ENCODE measurements at places on chromosomes 12 and 14. TPM values are rescaled to one million over a fixed set of nuclear protein-coding genes. Genes with fewer than 3 reads are reported as not detected.

CLEC7A gene
- not detected for total RNA-seq

ADAMTS20 gene
- total RNA-seq: 7.0 TPM

GARIN6 gene
- total RNA-seq: not detected

GRCh38 chr12:43396671-43397070 lies 155.3 kb downstream of the ADAMTS20 start:
- DNase-seq: no peak

GRCh38 chr14:84228702-84229101 lies 1301.2 kb upstream of the FLRT2 start:
- DNase-seq: no peak

GRCh38 chr12:75819512-75819911 lies 212.1 kb downstream of the PHLDA1 start:
- no peak for DNase-seq

DNA sequence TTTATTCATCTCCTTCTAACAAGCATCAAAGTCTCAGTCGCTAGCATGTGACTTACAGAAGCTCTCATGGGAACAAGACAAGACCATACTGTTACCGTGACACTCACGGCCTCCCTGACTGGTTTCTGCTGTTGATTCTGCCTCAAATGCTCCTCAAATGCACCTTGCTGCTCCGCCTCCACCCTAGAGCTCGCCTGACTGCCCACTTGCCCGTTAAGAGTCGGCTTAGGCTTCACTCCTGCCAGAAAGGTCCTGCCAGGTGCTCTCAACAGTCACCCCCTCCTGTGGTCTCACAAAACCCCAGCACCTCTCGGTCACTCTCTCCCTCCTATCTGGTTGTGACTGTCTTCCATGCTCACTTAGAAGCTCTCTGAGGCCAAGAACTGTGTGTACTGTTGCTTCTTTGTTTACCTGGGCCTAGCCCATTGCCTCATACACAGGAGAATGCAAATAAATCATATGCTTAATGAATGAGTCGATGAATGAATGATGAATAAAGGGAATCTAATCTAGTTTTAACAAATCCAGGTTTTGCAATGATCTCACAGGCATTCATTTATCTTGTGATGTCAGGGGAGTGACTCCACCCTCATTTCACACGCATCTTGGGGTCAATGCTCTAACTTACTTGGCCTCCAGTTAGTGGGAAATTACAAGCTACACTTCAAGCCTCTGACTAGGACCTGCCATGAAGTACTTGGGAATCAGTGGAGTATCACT lies 41.3 kb downstream of the SSH1 start:
- DNase-seq: no peak

DNA sequence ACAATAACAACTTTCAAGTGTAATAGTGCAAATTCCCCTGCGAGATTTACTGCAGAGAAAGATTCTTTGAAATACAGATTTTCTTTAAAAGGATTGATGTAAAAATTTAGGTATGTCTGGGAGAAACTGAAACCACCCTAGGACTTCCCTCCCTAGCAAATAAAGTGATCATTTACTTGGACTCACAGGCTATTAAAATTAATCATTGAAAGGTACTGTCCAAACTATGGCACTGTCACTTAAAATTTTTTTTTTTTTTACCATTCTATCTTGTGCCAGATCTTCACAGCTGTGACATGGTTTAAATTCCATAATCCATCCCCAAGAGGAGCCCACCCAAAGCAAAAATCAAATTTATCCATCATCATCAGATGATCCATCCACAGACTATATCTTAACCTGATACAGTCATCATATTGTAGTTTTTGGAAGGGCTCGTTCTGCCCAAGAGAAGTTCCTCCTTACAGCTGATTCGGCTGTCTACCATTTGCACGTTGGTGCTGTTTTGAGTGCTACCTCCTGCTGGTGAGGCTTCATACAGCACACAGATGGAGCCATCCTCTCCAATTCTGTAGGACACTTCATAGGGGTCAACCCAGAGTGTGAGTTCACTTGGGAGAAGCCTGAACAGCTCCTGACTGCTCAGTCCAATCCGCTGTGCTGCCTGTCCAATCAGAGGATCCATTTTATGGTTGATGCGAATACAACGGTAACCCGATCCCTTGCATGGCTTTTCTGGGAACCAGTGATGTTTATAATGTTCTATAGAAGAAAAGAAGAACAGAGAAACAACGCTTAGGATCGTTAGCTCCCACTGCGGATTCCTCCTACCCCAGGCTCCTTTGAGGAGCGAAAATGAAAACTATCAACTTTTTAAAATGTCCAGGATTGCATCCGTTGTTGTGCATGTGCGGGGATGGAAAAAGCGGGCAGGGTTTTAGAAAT lies 1.7 kb downstream of the BTG1 start:
- DNase-seq: peak; percentile 70

GRCh38 chr12:53251477-53252348 lies 16.4 kb upstream of the ESPL1 start:
- DNase-seq: peak; percentile 84
